ENCODE measurements at places on chromosomes 7 and 10.
A peak's percentile ranks its signal among the peaks of the same experiment; 100 is the strongest.

DNA sequence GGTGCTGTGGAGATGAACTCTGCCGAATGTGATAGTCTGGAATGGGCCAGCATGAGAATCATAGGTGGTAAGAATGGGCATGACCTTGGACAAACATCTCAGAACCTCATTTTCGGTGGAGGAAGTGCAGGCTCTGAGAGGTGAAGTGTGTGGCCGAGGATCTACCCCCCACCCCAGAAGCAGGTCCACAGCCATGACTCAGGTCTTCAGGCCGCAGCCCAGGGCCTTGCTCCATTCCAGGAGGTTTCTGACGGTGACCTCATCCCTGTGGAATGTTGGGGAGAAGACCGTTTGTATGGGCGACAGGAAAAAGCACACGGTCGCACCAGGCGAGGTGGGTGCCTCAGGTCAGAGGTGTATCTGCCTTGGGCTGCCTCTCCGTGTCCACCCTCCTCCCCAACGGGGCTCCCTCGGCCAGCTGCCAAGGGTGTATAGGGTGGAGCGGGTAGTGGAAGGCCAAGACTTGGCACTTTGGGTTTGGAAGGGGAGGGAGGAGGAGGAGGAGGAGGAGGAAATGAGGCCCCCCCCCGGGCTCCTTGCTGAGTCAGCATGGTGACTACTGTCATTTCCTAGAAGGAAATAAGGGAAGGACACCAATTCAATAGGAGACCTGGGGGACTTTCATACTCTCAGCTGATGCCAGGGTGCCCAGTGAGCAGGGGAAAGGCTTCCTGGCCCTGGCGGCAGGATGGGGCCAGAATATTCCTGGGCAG is 168.0 kb upstream of the RHEB start:
- no peak for DNase-seq

DNA sequence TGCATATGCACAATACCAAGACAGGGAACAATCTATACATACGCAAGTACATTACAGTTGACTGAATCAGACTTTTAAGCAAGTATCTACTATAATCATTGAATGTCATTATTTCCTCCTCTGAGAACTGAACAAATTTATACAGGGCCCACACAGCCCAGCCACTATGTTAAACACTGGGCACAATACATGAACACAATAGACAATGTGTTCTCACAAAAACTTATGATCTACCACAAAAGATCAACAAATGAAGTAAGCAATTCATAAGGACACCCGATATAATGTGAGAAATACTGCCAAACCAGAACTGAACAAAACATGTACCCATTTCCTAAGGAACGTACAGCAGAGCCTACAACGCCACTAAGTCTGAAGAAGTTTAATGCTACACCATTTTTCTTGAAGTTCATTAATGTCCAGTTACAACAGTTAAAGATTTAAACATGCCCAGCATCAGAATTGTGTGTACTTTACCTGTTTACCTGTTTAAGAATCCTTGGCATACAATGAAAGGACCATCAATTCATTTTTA is 31.5 kb downstream of the SHTN1 start:
- DNase-seq, result no peak

DNA sequence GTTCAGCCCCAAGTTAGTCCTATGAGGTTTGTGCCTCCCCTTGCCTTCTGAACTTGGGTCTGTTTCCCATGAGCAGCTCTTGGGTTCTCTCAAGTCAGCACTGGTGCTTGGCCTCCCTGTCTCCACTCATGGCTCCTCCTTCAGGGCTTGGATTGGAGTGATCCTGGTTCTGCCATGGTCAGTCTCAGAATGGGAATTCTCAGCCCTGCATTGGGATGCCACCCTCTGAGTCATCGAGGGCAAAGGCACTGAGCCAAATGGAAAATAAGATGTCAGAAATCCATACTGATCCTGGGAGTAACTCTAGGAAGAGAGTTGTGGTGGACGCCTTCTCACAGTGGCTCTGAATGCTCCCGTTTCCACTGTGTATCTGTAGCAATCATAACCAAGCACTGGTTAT is 233.4 kb upstream of the HABP2 start:
- no peak for DNase-seq

- no peak for DNase-seq
Measured at GRCh38 chr7:22759721-22760120, 32.7 kb downstream of the IL6 start.

DNA sequence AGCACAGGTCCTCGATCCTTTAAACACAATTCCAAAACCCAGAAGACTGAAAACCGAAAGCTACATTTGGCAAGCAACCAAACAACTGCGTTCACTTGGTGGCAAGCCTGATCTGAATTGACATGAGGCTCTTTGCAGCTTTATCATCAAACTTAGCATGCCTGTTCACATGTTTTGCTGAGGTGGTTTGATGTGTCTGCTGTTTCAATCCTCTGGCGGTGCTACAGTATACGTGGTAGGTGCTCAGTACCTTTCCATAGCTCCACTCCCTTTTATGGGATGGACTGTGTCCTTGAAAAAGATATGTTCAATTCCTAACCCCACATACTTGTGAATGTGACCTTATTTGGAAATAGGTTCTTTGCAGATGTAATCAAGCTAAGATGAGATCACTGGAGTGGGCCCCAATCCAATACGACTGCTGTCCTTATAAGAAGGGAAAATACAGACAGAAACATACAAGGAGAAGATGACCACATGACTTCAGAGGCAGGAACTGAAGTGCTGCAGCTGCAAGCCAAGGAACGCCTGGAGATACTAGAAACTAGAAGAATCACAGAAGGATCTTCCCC is 33.4 kb downstream of the CCDC6 start:
- no peak for DNase-seq

DNA sequence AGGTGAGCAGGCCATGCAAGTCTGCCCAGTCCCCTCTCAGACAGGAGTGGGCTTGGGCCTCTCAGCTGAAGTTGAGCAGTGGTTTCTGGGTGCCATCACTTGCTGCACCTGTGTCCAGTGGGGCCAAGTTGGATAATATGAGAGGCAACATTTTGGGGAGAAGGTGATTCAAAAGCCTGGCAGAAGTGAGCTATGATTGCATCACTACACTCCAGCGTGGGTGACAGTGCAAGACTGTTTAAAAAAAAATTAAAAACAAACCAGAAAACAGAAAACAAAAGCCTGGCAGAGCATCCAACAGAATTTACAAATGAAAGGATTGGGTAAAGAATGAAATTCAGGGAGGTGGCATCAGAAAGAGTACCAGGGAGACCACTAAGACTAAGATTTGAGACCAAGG is 121.5 kb upstream of the LAMB4 start:
- DNase-seq, result no peak

DNA sequence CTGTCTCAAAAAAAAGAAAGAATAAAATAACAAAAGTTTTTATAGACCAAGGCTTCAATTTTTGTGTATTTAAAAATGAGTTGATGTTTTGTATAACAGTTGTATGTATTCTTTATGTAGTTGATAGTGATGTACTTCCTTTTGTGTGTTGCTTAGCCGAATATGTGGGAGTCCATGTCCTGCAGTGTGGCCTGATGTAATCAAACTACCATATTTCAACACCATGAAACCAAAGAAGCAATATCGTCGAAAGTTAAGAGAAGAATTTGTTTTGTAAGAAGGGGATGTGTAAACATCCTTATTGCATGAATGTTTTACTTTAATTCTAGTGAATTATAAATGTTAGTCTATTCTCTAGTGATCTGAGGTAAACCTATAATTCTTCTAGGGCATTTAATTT is 56.6 kb downstream of the MPLKIP start:
- DNase-seq, result no peak

- no peak for DNase-seq
Measured at GRCh38 chr10:132906836-132907235, 35.5 kb downstream of the CFAP46 start.

DNA sequence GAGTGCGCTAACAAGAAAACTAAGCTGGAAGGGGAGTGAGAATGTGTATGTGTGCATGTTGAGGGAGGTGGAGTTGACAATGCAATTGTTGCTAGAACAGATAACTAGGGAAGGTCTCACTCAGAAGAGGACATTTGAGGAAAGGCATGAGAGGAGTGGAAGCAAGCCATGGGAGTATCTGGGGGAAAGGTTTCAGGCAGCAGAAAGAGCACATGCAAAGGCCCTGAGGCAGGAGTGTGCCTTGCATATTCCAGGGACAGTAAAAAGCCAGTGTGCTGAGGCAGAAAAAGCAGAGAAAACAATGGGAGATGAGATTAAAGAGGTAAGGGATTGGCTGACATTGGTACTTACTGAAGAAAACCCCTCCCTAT is 149.6 kb upstream of the ADO start:
- no peak for DNase-seq

DNA sequence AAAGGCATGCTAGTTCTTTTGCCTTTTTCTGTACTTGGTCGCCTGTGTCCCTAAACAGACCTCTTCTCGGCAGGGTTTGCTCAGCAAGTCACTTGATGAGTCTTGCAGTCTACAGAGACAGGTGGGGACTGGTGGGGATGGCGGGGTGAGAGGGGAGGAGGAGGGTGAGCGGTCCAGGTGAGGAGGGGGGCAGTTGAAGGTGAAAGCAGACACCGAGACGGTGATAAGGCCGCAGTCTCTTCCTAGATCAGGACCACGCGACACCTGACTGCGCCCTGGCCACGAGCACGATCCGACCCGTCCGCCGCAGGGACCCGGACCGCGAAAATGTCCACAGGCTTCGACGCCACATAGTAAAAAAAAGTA is 566 bp downstream of the ASNS start:
- DNase-seq, result peak; percentile 14

DNA sequence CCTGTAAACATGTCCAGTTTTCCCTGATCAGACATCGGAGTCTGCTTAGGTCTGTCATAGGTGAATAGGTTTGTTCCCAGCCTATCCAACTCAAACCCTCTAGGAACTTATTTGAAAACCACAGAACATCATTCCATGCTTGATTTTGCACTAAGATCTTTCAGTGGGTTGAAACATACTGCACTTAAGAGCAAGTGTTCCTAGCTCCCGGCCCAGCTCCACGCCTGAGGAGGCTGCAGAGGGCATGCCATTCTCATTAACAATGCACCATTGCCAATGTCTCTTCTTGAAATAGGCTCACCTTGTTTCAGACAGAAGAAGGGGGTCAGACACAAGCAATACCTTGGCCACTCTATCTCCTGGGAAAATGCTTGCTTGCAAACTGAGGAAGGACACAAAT is 78.0 kb upstream of the EGR2 start:
- no peak for DNase-seq

GRCh38 chr7:141339603-141340002 is 211.6 kb upstream of the AGK start:
- no peak for DNase-seq

GRCh38 chr7:134298902-134299683 is 17.6 kb downstream of the SLC35B4 start:
- no peak for DNase-seq

GRCh38 chr7:37675749-37676148 is 7.8 kb upstream of the GPR141 start:
- no peak for DNase-seq

DNA sequence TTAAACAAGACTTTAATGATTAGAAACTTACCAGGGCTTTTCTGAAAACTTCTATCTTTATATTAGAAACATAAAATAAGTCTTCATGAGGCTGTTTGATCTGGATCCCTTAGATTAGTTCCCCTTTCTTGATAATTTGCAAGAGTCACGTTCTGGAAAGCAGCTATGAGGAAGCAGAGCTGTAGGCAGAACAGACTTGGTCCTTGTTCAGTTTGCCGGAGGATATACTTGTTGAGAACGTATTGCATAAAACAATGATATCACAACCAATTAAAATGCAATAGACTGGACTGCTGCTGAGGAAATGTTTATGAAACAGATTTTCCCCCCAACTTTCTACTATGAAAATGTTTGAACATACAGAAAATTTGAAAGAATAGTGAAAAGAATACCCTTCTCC is 2.8 kb downstream of the SAMD9L start:
- no peak for DNase-seq

DNA sequence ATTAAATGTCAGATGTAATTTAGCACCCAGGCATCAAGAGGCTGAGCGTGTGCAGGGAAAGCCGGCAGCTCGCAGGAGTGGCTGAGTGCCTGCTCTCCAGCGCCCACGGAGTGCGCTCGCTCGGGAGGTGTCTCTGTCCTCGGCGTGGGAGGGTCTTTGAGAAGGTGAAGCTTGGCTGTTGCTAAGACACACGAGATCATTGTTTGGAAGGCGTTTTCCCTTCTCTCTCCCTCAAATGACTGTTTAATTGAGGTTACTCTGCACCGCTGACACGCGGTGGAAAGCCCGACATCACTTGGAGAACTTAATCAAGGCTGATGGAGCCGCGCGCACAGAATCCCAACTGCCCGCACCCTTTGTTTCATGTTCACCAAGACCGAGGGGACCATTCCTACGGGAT is 414.6 kb downstream of the DNAJB6 start:
- DNase-seq, result no peak

DNA sequence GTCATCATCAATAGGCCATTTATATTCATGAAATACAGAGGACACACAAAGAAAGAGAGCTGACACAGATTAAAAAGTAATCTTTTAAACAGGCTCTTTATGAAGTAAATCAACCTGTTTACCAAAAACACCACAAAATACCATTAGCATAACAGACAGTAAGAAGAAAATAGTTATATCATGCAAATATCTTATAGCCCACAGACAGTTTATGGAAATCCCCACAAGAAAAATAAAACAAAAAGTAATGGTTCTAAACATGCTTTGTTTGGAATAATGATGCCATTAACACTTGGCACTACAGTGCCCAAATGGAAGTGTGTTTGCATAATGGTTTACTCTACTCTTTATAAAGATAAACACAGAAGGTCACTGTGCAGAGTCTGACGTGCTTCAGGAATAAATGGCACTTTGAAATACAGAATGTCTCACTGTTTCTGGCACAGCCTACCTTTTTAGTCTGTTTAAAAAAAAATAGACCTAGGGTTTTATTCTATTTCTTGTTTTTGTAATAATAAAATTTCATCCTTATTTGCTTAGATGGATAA is 30.1 kb downstream of the SEMA3D start:
- no peak for DNase-seq

- no peak for DNase-seq
Measured at GRCh38 chr10:119417852-119418251, 124.7 kb downstream of the RGS10 start.

- DNase-seq, result no peak
Measured at GRCh38 chr7:122067077-122067476, 77.0 kb downstream of the AASS start.

GRCh38 chr10:77856566-77856965 is 70.0 kb downstream of the DLG5 start:
- no peak for DNase-seq

GRCh38 chr10:5775685-5776084 is 37.5 kb downstream of the GDI2 start:
- DNase-seq, result peak; percentile 65
